ENCODE measurements at places on chromosomes 6 and 20. TPM values are rescaled to one million over a fixed set of nuclear protein-coding genes. Genes with fewer than 3 reads are reported as not detected.

The BPIFB2 gene
- not detected for total RNA-seq

The PAK5 gene
- total RNA-seq, result not detected

The CALHM4 gene
- total RNA-seq, result not detected

The RCAN2 gene
- total RNA-seq, result not detected

The ERVFRD-1 gene
- total RNA-seq, result 0.07 TPM

The MGME1 gene
- 35.5 TPM for total RNA-seq

The TRIM10 gene
- total RNA-seq, result 0.05 TPM

The PLCB4 gene
- not detected for total RNA-seq

The MTFR2 gene
- 21.9 TPM for total RNA-seq
